Renal cortex interstitium (tissue), 15 donors: ENCODE measurements at places on chromosomes 11 and 22. TPM values are rescaled to one million over a fixed set of nuclear protein-coding genes. Genes with fewer than 3 reads are reported as not detected.

Gene DERL3
- 3.8 TPM for polyA plus RNA-seq

Gene MUC6
- 14.8 TPM for polyA plus RNA-seq

Gene F2
- polyA plus RNA-seq: 0.40 TPM

Gene RIMBP3C
- polyA plus RNA-seq: 0.30 TPM

Gene LRRC55
- 2.7 TPM for polyA plus RNA-seq

GRCh38 chr11:128195756-128196155 lies 391.6 kb downstream of the ETS1 start:
- no peak for DNase-seq

- DNase-seq: no peak
These were observed 7.6 kb downstream of the MS4A4E start for GRCh38 chr11:60235321-60235720.

- no peak for DNase-seq
These were observed 7.5 kb upstream of the PDE3B start for GRCh38 chr11:14636119-14636518.

GRCh38 chr11:106399076-106399511 lies 321.6 kb downstream of the AASDHPPT start:
- no peak for DNase-seq
